ENCODE measurements at places on chromosomes 2 and 18. TPM values are rescaled to one million over a fixed set of nuclear protein-coding genes. Genes with fewer than 3 reads are reported as not detected.

The TGFBRAP1 gene
- 16.8 TPM for total RNA-seq

The ZC3H6 gene
- total RNA-seq: 18.6 TPM

The RNU2-63P gene
- 9.1 TPM for total RNA-seq

The SMCHD1 gene
- total RNA-seq: 50.7 TPM

DNA sequence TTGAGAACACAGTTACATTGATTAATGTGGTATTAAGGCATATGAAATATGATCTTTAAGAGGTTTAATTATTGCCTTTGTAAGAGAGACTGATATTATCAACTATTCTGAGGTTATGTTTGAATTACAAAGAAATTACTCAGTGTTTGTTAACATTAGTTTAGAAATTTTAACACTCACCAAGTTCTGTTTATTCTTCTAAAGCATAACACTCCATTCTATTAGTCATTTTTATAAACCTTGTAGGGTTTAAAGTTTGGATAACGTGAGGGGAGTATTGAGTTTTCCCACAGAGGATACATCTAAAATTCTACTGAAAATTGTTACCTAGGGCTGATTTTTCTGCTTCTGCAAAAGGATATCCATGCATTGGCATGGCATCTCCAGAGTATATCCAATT lies 7.7 kb downstream of the CCDC178 start:
- DNase-seq: no peak
- H3K27ac ChIP-seq: no peak overlapping the region
- no peaks in the 10 kb centered on the region for H3K36me3 ChIP-seq
- H3K4me1 ChIP-seq: no peaks in the 10 kb centered on the region

- DNase-seq: no peak
- peaks cover 25% of the 10 kb centered on the region for H3K4me1 ChIP-seq
- H3K36me3 ChIP-seq: peaks cover 51% of the 10 kb centered on the region
- no peaks in the 10 kb centered on the region for H3K27me3 ChIP-seq
These were observed 19.6 kb downstream of the MBD2 start for GRCh38 chr18:54204883-54205282.

- H3K36me3 ChIP-seq: no peaks in the 10 kb centered on the region
- H3K27ac ChIP-seq: peak overlapping the region; percentile 92
- peak overlapping the region; percentile 57 for H3K4me3 ChIP-seq
- H3K27me3 ChIP-seq: no peaks in the 10 kb centered on the region
These were observed 94.1 kb downstream of the FAM161A start for GRCh38 chr2:61759718-61760117.

DNA sequence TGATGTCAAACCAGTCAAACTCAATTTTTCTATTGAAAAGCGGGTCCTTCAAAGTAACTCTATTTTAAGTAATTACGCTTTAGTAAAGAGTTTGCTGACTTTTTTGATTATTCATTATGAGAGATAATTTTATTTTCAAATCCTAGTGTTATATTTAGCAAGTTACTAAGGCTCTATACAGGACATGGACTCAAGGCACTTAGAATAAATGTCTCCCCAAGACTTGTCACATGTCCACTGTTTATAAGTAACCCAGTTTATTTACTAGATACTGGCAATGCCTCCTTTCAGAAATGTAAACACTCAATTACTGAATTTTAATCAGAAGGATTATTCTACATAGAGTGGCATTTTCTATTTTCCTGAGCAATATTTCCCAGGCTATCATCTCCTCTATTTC lies 638.1 kb downstream of the ERBB4 start:
- H3K4me1 ChIP-seq: no peaks in the 10 kb centered on the region
- H3K36me3 ChIP-seq: no peaks in the 10 kb centered on the region
- no peak overlapping the region for H3K27ac ChIP-seq
- peaks cover 64% of the 10 kb centered on the region for H3K27me3 ChIP-seq

DNA sequence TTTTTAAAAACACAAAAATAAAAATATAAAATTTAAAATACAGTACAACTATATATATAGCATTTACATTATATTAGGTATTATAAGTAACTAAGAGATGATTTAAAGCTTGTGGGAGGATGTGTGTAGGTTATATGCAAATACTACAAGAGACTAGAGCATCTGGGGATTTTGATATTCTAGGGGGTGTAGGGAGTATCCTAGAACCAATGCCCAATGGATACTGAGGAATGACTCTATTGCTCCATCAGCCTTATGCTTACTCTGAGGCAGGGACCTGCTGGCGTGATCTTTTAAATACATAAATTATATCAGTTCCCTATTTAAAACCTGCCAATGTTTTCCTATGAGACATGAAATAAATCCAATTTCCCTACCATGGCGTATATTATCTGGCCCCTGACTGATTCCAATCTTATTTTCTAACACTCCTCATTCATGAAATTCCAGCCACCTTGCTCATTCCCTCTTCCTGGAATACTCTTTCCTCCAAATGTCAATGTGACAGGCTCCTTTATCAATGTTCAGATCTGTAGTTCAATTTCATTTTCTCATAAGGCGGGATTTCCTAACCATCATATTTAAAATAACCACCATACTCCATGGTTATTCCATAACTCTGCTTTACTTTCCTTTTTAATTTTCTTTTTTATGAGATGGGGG lies 22.2 kb downstream of the SP3 start:
- H3K27ac ChIP-seq: no peak overlapping the region
- peaks cover 35% of the 10 kb centered on the region for H3K4me1 ChIP-seq
- DNase-seq: no peak
- H3K4me3 ChIP-seq: no peak overlapping the region
- H3K27me3 ChIP-seq: no peaks in the 10 kb centered on the region

DNA sequence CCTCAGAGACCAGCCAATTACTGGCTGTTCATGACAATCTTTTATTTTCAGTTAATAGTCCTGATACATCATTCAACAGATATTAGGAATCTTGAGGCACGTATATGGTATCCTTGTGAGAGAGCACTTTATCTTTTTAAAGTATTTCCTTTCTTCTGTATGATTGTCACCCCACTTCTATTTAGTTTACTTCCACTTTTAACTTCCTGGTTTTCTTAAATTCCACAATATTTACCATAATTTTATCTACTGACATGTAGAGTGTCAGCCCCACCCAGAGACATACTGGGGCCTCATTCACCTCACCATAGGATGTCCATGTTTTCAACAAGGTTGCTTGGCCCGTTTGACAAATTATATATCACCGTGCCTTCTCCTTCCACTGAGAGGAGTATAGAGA lies 182.9 kb upstream of the ID2 start:
- H3K4me1 ChIP-seq: no peaks in the 10 kb centered on the region
- no peaks in the 10 kb centered on the region for H3K36me3 ChIP-seq
- DNase-seq: no peak
- no peaks in the 10 kb centered on the region for H3K27me3 ChIP-seq

DNA sequence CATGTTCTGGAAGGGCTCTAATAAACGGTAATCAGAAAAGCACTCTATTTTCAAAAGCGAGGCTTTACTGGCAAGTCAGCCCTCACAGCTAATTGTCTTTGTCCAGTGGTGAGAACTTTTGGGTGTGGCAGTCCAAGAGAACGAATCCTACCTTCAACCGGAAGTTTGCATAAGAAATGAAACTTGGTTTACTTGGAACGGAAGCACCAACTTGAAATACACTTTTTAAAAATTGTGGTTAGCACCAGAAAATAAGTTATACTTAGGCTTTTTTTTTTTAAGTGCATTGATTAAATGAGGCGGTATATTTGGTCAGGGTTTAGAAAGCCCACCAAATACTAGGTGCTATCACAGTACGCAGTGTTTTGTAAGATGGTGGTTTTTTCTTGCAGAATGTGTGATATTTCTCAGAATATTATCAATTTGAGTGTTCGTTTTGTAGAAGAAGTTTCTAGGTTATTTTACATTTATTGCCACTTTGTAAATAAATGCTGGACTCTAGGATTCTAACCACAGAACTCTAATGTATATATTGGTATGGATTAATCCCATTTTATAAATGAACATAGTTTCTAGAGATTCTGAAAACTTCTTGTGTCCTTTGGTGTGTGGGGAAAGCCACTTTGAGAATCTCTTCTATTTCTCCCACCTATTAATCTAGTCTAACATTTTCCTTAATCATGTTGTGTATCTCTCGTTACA lies 1.2 kb downstream of the MYL12A start:
- H3K4me1 ChIP-seq: peaks cover 22% of the 10 kb centered on the region
- H3K27me3 ChIP-seq: no peaks in the 10 kb centered on the region
- H3K27ac ChIP-seq: peak overlapping the region; percentile 100
- peak overlapping the region; percentile 86 for H3K4me3 ChIP-seq

- no peaks in the 10 kb centered on the region for H3K27me3 ChIP-seq
- peak overlapping the region; percentile 69 for H3K27ac ChIP-seq
- peaks cover 17% of the 10 kb centered on the region for H3K4me1 ChIP-seq
These were observed 565.7 kb downstream of the ZEB2 start for GRCh38 chr2:143954186-143954585.

DNA sequence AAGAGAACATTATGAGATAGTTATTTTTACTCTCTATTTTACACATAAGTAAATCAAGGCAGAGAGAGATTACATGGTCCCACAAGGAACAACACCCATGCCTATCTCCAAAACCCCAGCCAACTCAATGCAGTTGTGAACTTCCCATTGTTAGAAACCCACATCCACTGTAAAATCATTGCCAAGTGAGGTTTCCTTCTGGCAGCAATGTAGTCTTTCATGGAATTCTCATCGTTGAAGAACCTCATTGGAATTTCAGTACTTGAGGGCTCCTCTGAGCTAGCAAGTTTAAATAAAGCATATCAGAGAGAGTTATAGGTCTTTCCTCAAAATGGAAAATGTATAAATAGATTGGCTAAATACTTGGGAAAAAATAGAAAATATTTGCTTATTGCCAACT lies 105.2 kb downstream of the RAD51AP2 start:
- H3K27ac ChIP-seq: no peak overlapping the region
- H3K4me1 ChIP-seq: peaks cover 18% of the 10 kb centered on the region
- H3K27me3 ChIP-seq: no peaks in the 10 kb centered on the region
- no peaks in the 10 kb centered on the region for H3K36me3 ChIP-seq
- DNase-seq: no peak

GRCh38 chr2:118519511-118519910 lies 327.9 kb downstream of the EN1 start:
- no peaks in the 10 kb centered on the region for H3K27me3 ChIP-seq
- H3K4me3 ChIP-seq: no peak overlapping the region
- H3K4me1 ChIP-seq: no peaks in the 10 kb centered on the region
- no peak overlapping the region for H3K27ac ChIP-seq

- no peak for DNase-seq
- peaks cover 81% of the 10 kb centered on the region for H3K36me3 ChIP-seq
- no peak overlapping the region for H3K27ac ChIP-seq
- H3K27me3 ChIP-seq: no peaks in the 10 kb centered on the region
These were observed 39.4 kb upstream of the RBM44 start for GRCh38 chr2:237759176-237759575.

- no peak overlapping the region for H3K4me3 ChIP-seq
- peak; percentile 70 for DNase-seq
- peak overlapping the region; percentile 86 for H3K27ac ChIP-seq
- no peaks in the 10 kb centered on the region for H3K36me3 ChIP-seq
These were observed 356.6 kb downstream of the SPAG16 start for GRCh38 chr2:213640738-213641425.

DNA sequence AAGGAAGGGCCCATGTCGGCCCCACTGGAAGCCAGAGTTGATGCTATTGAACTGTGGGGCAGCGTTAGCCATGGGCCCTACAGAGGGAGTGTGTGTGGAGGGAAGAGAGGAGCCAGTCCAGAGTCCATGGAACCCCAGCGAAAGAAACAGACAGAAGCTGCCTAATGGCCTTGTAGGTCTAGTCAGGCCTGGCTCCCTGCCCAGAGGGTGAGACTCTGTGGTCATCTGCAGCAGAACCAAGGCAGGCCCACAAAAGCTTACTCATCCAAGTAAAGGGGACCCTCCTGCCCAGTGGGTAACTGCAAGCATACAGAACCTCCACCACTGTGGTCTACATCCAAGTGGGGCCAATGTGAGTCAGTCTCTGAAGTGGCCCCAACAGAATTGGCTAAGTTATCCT lies 439.8 kb downstream of the TGIF1 start:
- no peaks in the 10 kb centered on the region for H3K36me3 ChIP-seq
- DNase-seq: peak; percentile 16
- H3K27me3 ChIP-seq: no peaks in the 10 kb centered on the region
- H3K4me3 ChIP-seq: no peak overlapping the region
- H3K27ac ChIP-seq: peak overlapping the region; percentile 38
- H3K4me1 ChIP-seq: peaks cover 10% of the 10 kb centered on the region

DNA sequence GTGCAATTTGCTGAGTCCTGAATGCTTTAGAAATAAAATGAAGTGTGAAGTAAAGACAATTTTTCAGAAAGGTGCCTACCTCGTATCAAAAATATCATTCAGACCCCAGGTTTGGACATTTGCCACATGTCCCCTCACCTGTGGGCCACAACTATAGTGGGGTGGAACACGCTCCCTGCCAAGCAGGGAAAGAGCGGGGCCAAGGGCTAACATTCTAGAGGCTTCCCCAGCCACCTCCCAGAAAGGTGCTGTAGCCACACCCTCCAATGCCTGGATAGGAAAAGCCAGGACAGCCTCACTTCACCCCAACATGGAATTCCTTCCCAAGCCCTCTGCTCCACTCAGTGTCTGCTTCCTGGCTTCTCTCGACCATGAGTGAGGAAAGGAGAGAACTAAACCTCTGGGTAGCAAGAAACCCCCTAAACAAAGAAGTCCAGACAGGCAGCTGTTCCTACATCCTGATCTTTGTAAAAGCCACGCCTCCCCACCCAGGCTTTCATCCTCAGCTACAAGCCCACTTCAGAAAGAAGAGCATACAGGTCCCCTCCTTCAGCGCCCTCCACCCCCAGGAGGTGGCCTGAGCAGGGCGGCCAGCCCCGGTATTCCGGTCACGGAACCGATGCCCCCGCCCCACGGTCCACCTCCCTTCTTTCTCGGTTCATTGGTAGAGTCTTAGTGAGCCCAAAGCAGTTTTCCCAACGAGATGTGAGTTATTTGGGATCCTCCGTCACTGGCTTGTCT lies 2.1 kb downstream of the COL6A3 start:
- no peaks in the 10 kb centered on the region for H3K4me1 ChIP-seq
- H3K4me3 ChIP-seq: no peak overlapping the region
- no peak for DNase-seq
- H3K27ac ChIP-seq: peak overlapping the region; percentile 31

- H3K36me3 ChIP-seq: no peaks in the 10 kb centered on the region
- peak; percentile 13 for DNase-seq
- H3K27me3 ChIP-seq: no peaks in the 10 kb centered on the region
- no peak overlapping the region for H3K27ac ChIP-seq
- no peak overlapping the region for H3K4me3 ChIP-seq
These were observed 56.2 kb upstream of the B3GNT7 start for GRCh38 chr2:231339316-231339715.

- no peak overlapping the region for H3K4me3 ChIP-seq
- H3K27ac ChIP-seq: no peak overlapping the region
- H3K36me3 ChIP-seq: no peaks in the 10 kb centered on the region
- H3K4me1 ChIP-seq: no peaks in the 10 kb centered on the region
- no peak for DNase-seq
These were observed 118.8 kb upstream of the EPB41L3 start for GRCh38 chr18:5662586-5663090.

- H3K27me3 ChIP-seq: no peaks in the 10 kb centered on the region
- no peak overlapping the region for H3K4me3 ChIP-seq
- DNase-seq: no peak
- H3K36me3 ChIP-seq: peaks cover 6% of the 10 kb centered on the region
- no peaks in the 10 kb centered on the region for H3K4me1 ChIP-seq
These were observed 585.9 kb upstream of the ID2 start for GRCh38 chr2:8095978-8096377.

- peak; percentile 27 for DNase-seq
- no peaks in the 10 kb centered on the region for H3K36me3 ChIP-seq
- H3K4me3 ChIP-seq: no peak overlapping the region
- H3K4me1 ChIP-seq: no peaks in the 10 kb centered on the region
These were observed 274.6 kb downstream of the LRATD1 start for GRCh38 chr2:14907014-14907612.
